ENCODE measurements at places on chromosomes 7 and 10. TPM values are rescaled to one million over a fixed set of nuclear protein-coding genes. Genes with fewer than 3 reads are reported as not detected.
A peak's percentile ranks its signal among the peaks of the same experiment; 100 is the strongest.

MSMB gene
- total RNA-seq, result not detected

ANKRD2 gene
- total RNA-seq, result not detected

ENO4 gene
- not detected for total RNA-seq

OR6B1 gene
- total RNA-seq, result not detected

STAG3 gene
- total RNA-seq, result 0.23 TPM

GRCh38 chr7:19442016-19442785 lies 266.6 kb downstream of the POLR1F start:
- DNase-seq, result peak; percentile 55

GRCh38 chr10:73263693-73264347 lies 11.4 kb upstream of the MRPS16 start:
- peak; percentile 69 for DNase-seq

- DNase-seq, result no peak
Measured at GRCh38 chr10:61891906-61892585, 9.5 kb upstream of the ARID5B start.

GRCh38 chr10:104403636-104404035 lies 50.0 kb downstream of the CFAP58 start:
- DNase-seq, result no peak

DNA sequence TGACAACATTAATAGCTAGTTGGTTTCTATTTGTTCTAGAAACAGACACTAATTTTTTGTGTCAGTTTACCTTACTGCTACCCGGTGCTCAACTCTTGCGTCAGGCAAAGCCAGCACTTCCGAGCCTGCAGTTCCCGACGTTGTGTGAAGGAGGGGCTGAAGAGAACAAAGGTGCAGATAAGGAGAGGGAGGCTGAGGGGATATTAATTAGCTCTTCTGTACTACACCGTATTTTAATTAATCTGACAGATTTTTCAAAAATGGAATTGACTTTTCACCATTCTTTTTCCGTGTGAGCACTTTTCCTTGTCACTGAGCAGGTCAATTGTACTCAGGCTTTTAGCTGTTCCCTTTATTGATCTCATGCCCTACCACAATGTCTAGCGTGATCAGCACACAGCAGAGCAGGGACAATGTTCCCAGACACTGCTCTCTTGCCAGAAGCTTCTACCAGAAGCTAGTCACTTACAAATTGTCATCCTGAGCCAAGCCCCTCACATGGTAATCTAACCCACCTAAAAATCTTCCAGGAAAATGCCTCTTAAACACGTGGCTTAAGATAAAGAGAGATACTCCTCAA lies 650.5 kb upstream of the MKI67 start:
- no peak for DNase-seq

- DNase-seq, result peak; percentile 50
Measured at GRCh38 chr10:109592391-109592790, 330.9 kb downstream of the XPNPEP1 start.

GRCh38 chr7:151141855-151142685 lies 25.4 kb downstream of the GBX1 start:
- no peak for DNase-seq

DNA sequence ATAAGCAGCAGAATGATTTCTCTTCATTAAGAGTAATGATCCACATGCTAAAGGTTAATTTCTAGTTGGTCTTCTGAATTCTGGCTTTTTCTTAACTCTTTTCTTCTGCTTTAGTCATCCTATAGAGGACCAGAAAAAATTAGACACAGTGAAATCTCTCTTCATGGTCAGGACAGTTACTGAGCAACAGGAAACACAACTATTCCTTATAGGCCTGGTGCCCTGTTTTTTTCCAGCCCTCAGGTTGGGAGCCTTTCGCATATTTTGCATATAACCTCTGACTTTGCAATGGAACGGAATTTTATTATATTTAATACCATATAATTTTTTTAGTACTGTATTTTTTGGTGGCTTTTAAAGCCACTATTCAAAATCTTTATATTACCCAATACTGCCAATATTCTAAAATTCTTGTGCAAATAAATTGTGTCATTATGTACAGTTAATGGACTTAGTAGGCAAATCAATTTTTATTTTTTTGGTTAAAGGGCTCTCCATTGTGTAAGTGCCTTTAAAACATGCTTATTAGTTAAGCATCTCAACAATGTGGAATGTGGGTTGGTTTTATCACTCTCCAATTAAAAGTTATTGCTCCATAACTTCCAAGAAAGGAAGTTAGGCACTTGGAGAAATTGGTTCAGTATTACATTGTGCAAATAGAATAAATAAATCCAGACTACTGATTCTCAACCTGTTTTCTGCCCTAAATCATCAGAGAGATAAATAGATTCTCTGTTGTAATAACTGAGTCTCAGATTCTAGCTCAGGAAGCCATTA lies 22.5 kb downstream of the ARL4A start:
- no peak for DNase-seq

- DNase-seq, result no peak
Measured at GRCh38 chr7:1013581-1013980, 30.6 kb downstream of the CYP2W1 start.

DNA sequence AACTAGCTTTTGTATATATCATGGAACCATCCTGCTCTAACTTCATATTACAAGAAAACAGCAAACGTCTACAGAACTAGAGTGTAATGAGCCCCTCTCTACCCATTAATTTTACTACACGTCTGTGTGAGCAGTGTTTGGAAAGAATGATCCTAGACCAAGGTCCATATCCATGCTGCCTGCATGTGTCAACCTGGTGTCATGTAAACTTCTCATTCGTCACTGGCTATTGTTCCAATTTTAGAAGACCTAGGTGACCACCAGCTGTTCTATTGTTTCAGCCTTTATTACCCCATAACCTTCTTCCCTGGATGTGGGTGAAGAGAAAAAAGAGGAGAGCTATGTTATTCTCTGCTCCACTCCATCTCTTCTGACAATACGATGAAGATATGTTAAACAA lies 77.1 kb downstream of the CREM start:
- no peak for DNase-seq

- DNase-seq, result no peak
Measured at GRCh38 chr7:29353810-29354209, 159.2 kb downstream of the CHN2 start.

Measured in HT1080 (cell line).